ENCODE measurements at places on chromosomes 5 and 9.
A peak's percentile ranks its signal among the peaks of the same experiment; 100 is the strongest.

GRCh38 chr5:124707520-124707919 lies 38.9 kb downstream of the ZNF608 start:
- H3K4me3 ChIP-seq, result no peak overlapping the region
- peak overlapping the region; percentile 53 for H3K27ac ChIP-seq
- H3K27me3 ChIP-seq, result no peaks in the 10 kb centered on the region

GRCh38 chr5:89904442-89904841 lies 505.1 kb downstream of the CETN3 start:
- DNase-seq, result no peak
- H3K27ac ChIP-seq, result no peak overlapping the region
- no peaks in the 10 kb centered on the region for H3K36me3 ChIP-seq
- no peak overlapping the region for H3K4me3 ChIP-seq

DNA sequence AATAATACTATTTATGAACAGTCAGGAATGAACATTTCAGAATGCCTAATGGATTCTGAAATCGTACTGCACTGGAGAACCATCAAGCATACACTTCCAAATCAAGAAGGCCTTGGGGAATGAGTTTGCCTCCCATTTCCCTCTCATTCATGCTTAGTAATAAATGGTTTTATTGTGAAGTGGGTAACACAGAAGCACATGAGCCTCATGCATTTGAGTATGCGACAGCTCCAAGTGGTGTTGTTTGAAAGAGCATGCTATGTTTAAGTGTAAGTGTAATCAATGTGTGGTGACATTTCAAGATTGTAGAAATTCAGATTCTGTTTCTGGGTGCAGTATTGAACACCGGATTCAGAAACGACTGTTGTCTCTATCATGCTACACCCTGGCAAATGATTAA lies 60.0 kb downstream of the SGCD start:
- H3K4me3 ChIP-seq, result no peak overlapping the region
- H3K36me3 ChIP-seq, result no peaks in the 10 kb centered on the region
- DNase-seq, result no peak

DNA sequence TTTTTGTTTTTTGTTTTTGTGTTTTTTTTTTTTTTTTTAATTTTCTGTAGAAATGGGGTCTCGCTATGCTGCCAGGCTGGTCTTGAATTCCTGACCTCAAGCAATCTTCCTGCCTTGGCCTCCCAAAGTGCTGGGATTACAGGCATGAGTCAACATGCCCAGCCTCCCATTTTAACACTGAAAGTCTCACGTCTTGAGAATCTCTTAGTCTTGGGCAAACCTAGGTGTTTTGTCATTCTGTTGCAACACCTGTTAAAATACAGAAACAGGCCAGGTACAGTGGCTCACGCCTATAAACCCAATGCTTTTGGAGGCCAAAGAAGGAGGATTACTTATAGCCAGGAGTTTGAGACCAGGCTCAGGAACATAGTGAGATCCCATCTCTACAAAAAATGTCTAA lies 599.0 kb downstream of the TLR4 start:
- no peak overlapping the region for H3K4me3 ChIP-seq
- H3K27ac ChIP-seq, result no peak overlapping the region
- DNase-seq, result no peak
- no peaks in the 10 kb centered on the region for H3K36me3 ChIP-seq

DNA sequence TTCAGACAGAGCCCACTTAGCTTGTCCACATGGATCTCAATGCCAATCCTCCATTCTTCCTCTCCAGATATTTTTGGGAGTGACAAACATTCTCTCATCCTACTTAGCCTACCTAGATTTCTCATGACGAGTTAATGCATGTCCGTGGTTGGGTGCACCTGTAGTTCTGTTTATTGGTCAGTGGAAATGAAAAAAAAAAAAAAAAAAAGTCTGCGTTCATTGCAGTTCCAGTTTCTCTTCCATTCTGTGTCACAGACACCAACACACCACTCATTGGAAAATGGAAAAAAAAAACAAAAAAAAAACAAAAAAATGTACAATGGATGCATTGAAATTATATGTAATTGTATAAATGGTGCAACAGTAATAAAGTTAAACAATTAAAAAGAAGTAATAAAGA lies 59.0 kb downstream of the BASP1 start:
- no peak overlapping the region for H3K27ac ChIP-seq
- H3K4me1 ChIP-seq, result no peaks in the 10 kb centered on the region
- no peaks in the 10 kb centered on the region for H3K36me3 ChIP-seq
- no peak overlapping the region for H3K4me3 ChIP-seq

DNA sequence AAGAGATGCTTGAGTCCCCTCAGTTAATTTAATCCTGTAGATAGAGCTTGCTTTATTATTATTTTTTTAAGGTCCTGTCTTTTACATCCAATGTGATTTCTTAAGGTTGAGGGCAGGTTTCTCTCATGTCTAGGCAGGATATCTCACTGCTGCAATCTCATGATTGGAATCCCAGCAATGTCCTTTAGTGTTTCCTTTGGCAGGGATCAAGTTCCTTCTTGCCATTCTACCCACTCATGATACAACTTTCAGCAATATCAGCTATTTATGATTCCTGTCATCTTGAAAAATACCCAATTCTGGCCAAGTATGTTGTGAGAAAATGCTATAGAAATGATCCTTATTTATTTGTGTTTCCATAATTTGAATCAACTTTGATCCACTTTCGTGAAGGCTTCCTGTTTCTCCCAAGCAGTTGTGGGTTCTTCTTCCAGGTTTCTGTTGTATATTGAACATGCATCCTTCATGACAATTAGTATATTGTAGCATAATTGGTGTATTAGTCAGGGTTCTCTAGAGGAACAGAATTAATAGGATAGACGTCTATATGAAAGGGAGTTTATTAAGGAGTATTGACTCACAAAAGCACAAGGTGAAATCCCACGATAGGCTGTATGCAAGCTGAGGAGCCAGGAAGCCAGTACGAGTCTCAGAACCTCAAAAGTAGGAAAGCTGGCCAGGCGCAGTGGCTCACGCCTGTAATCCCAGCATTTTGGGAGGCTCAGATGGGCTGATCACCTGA lies 18.4 kb upstream of the VPS13A start:
- no peak for DNase-seq
- H3K27me3 ChIP-seq, result no peaks in the 10 kb centered on the region
- H3K4me1 ChIP-seq, result no peaks in the 10 kb centered on the region
- no peaks in the 10 kb centered on the region for H3K36me3 ChIP-seq
- no peak overlapping the region for H3K27ac ChIP-seq

- H3K27ac ChIP-seq, result peak overlapping the region; percentile 43
- H3K4me1 ChIP-seq, result peaks cover 20% of the 10 kb centered on the region
- H3K36me3 ChIP-seq, result no peaks in the 10 kb centered on the region
- H3K4me3 ChIP-seq, result no peak overlapping the region
- H3K27me3 ChIP-seq, result no peaks in the 10 kb centered on the region
Observed at GRCh38 chr9:85536514-85536913, 205.2 kb downstream of the AGTPBP1 start.

- H3K27me3 ChIP-seq, result no peaks in the 10 kb centered on the region
- no peaks in the 10 kb centered on the region for H3K4me1 ChIP-seq
- no peak overlapping the region for H3K4me3 ChIP-seq
- no peaks in the 10 kb centered on the region for H3K36me3 ChIP-seq
Observed at GRCh38 chr9:128669786-128670185, 13.1 kb upstream of the DYNC2I2 start.

- peaks cover 9% of the 10 kb centered on the region for H3K36me3 ChIP-seq
- no peaks in the 10 kb centered on the region for H3K27me3 ChIP-seq
- DNase-seq, result no peak
- no peak overlapping the region for H3K4me3 ChIP-seq
- no peak overlapping the region for H3K27ac ChIP-seq
Observed at GRCh38 chr9:7139886-7140285, 382.1 kb downstream of the KDM4C start.

DNA sequence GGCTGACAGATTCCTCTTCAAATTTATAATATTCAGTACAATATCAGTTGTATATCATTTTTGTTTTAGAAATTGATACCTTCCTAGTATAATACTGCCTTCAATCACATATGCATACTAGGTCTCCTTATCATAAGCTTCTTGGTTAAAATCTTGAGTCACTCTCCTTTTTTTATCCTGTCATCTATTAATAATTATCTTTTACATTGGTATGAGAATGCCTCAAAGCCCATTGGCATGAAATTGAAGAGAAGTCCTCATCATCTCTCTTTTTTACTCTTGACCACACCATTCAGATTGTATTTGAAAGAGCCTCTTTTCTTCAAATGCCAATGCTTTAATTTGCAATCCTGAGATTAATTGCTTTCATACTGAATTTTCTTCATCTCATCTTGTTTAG lies 810.3 kb downstream of the BRINP1 start:
- H3K4me3 ChIP-seq, result no peak overlapping the region
- H3K27me3 ChIP-seq, result no peaks in the 10 kb centered on the region
- DNase-seq, result no peak
- no peaks in the 10 kb centered on the region for H3K36me3 ChIP-seq
- H3K4me1 ChIP-seq, result no peaks in the 10 kb centered on the region

GRCh38 chr5:135641734-135642487 lies 63.1 kb upstream of the CXCL14 start:
- no peaks in the 10 kb centered on the region for H3K27me3 ChIP-seq
- no peak overlapping the region for H3K4me3 ChIP-seq
- no peaks in the 10 kb centered on the region for H3K36me3 ChIP-seq
